BE2C (cell line): ENCODE measurements at places on chromosomes 4 and X.
A peak's percentile ranks its signal among the peaks of the same experiment; 100 is the strongest.

- no peak for DNase-seq
Observed at GRCh38 chr4:172778583-172778982, 390.0 kb upstream of the GALNT7 start.

DNA sequence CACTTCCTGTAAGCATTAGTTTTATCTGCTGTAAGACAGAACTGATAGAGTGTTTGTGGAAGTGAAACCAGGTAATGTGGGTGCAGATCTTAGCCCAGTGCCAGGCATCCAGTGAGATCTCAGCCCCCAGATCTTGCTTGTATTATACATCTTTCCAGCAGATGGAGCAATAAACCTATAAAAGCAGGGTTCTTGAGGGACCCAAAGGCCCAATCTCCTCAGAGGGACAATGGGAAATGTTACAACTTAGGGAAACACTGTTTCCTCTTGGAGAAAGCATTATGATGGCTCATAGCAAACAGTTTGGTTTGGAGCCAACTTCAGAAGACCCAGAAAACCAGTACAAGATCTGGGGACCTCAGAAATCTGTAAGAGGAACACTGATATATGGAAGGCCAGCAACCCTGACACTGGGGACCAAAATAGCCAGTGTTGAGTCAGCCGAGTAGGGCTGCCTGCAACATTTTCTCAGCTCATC lies 206.3 kb downstream of the SLC7A11 start:
- peak; percentile 11 for DNase-seq

GRCh38 chr4:45931154-45931553 lies 192.7 kb downstream of the GABRG1 start:
- DNase-seq: no peak

- no peak for DNase-seq
Observed at GRCh38 chr4:168885400-168885799, 124.7 kb downstream of the CBR4 start.

DNA sequence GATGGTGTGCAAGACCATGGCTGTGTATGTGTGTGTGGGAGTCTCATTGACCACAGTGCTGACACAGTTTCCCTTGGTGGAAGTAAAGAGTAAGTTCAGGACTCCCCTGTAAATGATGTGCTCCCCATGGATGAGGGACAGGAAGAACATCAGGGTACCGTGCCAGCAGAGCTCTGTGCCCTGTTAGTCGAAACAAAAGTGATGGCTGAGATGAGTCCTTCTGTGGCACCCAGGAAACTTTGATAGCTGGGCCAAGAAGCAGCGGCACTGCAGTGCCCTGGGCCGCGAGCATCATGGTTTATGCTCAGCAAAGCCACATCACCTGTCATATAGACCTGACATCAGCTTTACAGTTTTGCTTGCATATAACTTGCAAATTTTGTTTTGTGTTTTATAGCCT lies 61.4 kb upstream of the CLDN34 start:
- DNase-seq: no peak

DNA sequence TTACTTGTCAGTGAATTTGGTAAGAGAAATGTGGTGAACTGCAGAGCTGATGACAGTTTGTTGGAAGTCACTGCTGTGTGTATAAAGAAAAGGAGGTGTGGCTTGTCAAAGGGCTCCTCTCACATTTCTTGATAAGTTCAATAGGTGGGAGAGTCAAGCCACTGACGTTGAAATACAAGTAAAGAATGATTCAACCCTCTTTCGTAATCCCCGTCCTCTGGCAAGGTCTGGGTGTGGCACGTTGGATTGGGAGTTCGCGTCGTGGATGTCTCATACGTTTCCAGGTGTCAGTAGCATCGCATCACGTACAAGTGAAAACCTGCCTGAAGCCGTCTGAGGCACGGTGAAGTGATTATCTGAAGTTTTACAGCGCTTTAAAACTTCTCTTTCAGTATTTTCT lies 76.4 kb downstream of the EGF start:
- DNase-seq: no peak

DNA sequence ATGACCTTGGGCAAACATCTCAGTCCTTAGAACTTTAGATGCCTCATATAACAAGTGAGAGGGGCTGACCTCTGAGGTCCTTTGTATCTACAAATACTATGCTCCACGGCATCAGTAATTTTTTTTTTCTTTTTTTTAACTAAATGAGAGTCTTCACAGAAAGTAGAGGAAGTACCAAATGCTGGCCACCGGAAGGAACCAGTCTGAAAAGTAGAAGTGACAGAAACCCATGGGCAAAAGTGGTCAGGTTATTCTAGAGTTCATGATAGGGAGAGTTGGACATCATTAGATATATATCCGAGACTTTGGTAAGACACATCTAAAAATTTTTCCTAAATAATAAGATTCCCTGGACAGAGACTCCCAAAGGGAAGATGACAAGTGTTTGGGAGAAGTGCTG lies 53.7 kb downstream of the COQ2 start:
- DNase-seq: no peak

DNA sequence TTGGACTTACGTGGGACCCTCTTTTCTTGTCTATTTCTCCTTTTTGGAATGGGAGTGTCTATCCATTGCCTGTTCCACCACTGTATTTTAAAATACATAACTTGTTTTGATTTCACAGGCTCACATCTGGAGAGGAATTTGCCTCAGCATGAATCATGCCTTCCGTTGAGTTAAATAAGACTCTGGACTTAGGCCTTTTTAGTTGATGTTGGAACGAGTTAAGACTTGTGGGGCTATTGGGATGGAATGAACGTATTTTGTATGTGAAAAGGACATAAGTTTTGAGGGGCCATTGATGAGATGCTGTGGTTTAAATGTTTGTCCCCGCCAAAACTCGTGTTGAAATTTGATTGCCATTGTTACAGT lies 66.2 kb downstream of the BEX3 start:
- no peak for DNase-seq

- DNase-seq: no peak
Observed at GRCh38 chrX:104310657-104311254, 56.0 kb upstream of the ESX1 start.

DNA sequence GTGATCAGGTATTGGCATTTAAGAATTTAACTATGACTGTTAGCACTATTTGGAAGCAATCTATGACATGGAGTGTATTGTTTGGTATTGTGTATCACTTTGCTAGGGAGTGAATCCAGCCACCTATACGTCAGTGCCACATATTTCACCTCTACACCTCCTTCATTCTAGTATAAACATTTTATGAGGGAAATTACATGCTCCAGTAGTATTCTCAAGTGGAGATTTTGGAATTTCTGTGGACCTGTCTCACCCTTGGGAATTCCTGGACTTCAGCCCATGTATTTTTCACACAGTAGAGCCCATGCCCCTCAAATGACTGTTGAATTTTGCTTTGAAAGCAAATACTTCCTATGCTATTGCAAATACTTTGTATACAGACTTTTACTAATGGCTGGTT lies 11.3 kb downstream of the BST1 start:
- DNase-seq: no peak

DNA sequence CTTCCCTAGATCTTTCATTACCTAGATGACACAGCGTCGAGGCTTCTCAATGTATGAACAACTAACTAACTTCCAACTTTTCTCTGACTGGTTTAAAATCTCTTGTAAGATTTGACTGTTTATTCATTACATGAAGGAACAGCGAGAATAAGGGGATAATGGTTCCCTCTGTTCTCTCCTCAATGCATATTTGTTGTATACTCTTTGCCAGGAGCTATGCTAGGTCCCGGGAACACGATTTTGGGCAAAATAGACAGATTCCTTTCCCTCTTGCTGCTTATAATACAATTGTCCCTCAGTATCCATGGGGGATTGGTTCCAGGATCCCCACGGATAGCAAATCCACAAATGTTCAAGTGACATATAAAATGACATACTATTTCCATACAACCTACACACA lies 1020.0 kb downstream of the DMD start:
- DNase-seq: no peak

DNA sequence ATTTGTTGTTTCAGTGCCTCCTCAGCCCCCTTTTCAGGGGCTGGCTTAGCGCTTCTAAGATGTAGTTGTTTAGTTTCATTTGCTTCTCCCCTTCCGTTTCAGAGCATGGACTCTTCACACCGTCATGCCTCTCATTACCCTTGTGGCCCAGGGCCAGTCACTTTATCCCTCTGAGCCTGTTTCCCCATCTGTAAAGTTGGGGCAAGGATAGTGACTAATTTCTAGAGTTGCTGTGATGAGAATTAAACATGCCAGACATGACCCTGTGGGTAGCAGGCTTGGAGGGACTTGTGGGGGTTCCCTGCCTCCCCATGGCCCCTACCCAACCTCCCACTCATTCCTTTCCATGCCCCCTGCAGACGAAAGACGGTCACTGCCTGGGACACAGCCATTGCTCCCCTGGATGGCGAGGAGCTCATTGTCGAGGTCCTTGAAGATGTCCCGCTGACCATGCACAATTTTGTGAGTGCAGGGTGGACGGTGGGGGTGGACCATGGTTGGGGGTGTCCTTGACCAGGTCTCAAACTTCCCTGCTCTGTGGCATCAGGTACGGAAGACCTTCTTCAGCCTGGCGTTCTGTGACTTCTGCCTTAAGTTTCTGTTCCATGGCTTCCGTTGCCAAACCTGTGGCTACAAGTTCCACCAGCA lies 3.6 kb downstream of the ARAF start:
- no peak for DNase-seq

GRCh38 chrX:7704205-7704604 lies 138.8 kb upstream of the VCX start:
- DNase-seq: no peak

DNA sequence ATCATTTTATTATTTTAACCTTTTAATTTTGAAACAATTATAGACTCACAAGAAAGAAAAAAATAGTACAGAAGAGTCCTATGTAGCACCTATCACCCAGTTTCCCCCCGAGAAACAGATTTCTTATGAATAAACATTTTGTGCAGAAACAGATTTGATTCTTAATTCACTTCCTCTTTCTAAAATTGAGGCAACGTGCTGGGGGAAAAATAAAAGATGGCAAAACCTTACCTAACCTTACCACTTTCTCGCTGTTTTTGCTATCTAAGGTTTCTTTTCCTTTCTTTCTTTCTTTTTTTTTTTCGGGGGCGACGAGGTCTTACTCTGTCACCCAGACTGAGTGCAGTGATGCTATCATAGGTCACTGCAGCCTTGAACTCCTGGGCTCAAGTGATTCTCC lies 4.3 kb upstream of the CLNK start:
- no peak for DNase-seq
